Stimulated activated CD8-positive, alpha-beta memory T cell treated with anti-CD3 and anti-CD28 coated beads, Interleukin-12 subunit alpha, Interleukin-12 subunit beta, amount 100 ng/mL, for 4 hours (primary cell): ENCODE measurements at places on chromosomes 1 and 21.

DNA sequence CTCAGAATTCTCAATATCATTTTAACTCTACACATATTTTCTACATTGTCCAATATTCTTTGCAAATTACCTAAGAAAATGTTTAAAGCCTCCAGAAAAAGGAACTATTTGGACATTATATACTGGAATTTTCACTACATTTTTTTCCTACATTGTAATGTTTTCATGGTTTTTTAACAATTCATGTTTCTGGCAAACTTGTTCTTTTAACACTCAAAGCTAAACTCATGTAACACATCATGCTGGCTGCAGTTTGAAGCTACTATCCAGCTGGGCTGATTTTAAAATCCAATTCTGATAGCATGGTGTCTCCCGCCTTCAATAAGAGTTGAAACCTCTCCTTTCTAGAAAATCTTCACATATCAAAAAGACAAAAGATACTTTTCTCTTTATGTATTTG, 52.0 kb downstream of the TGFBR3 start:
- no peak for DNase-seq

- DNase-seq, result no peak
Observed at GRCh38 chr1:209316929-209317328, 266.6 kb upstream of the CAMK1G start.

DNA sequence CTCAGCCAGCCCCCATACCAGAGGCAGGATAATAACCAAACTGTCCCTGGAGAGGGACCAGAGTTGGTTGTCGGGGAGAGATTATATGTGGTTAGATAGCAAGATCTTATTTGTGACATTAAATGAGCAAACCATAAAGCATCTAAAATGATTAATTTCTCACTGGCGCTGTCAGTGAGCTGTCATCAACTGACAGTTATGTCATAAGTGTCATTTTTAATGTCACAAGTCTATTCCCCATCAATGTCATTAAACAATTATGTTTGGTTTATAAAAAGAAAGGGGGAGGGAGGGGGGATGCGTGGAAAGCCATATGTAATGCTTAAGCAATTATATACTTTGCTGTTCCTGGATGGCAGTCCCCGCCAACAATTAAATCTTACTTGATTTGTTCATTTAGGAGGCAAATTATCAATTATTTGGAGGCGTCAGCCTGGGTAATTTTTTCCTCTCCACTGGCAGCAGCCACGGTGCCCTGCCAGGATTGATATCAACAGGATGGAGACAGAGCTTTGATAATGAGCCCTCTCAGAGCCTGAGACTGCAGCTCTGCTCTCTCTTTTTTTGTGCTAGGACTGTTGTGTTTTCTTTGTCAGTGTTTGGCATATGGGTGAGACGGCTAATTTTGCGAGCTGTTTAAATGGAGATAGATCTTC, 333.6 kb upstream of the CAMK1G start:
- DNase-seq, result no peak

- DNase-seq, result no peak
Observed at GRCh38 chr1:109818271-109818987, 54.7 kb upstream of the EPS8L3 start.

GRCh38 chr1:218380125-218380977, 35.2 kb downstream of the TGFB2 start:
- DNase-seq, result no peak
